ENCODE measurements at places on chromosomes 4 and X.

DNA sequence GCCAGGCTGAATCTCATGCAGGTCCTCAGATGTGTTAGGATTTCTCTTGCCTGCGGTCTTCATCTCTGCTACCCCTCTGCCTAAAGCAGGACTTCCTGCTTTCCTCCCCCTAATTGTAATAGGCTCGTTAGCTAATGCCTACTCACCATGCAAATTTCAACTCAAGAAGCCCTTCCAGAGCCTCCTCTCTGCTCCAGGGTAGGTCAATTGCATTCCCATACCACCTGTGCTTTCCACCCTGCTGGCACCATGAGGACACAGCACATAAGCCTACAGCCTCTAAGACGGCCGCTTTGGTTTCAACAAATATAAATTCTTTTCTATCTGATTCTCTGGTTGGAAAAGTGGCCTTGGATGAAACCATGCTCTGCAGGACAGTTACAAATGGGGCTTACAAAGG, 93.9 kb downstream of the QDPR start:
- DNase-seq = no peak

- DNase-seq = no peak
Measured at GRCh38 chr4:123031664-123032063, 109.3 kb upstream of the NUDT6 start.

DNA sequence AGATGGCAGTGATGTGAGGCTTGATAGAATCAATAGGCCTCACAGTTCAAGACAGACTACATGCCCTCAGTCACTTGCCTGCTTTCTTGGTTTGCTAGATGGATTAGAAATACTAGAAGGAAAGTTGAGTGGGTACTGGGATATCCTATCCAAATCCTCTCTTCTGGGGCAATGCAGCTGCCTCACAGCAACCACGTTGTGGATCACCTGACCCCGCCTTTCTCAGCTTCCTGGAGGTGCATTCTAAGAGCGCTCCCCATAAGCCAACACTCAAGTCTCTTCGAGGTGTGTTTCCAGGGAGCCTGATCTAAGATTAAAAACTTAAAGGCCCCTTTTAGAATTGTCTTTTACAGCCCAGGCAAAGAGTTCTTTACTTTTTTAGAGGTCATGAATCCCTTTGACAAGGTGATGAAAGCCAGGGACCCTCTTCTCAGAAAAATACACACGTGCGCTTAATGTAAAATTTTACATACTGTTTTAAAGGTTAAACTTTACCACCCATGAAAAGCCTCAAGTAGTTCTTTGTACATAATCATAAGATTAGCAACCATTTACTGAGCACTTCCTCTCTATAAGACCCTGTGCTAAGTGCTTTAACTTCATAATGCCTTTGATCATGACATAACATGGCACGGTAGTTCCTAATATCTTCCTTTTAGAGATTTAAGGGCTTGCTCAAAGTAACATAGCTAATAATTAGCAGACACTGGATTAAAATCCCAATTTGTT, 840 bp upstream of the RPL34 start:
- no peak for DNase-seq

- no peak for DNase-seq
Measured at GRCh38 chr4:100806988-100807387, 289.2 kb upstream of the EMCN start.

DNA sequence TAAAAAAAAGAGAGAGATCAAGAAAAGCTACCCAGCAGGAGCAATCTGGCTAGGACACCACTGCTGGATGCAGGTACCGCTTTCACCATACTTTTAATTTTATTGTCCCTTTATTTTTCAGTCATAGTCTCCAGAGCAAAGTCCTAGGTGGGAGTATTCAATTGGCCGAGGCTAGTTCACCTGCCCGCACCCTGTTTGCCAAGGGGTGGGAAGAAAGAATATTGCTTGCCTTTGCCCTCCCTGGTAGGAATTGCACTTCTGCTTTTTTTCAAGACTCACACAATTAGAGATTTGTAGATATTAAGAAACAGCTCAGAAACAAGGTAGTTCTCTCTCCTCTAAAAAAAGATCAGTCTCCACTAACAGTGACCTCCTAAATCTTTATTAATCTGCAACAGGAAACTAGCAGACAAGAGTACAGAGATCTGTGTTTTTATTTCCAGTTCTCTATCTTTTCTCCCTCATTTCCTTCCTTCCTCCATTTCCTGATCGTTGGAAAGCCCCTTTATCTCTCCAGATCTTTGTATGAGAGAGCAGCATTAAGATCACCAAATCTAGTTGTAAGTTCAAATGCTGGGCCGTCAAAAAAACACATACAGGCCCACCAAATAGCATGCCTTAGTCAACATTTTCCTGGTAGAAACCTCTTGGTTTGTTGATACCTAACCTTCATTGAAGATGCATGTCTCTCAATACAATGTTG, 9.4 kb upstream of the RPGR start:
- no peak for DNase-seq

DNA sequence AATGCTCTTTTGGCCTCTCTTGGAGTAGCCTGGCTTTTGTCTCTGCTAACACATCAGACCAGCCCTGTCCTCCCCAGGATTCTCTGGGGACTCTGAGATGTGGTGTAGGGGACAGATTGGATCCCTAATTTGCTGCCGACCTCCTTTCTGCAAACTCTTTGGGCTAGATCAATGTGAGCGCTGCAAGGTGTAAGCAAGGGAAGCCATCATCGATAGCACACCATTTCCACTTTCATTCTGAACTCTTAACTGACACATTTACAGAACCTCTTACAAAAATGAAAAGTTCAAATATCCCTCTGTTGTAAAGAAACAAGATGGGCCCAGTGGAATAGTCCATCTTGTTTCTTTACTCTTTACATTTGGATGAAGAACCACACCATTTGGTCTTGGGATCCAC, 46.6 kb downstream of the PGRMC2 start:
- no peak for DNase-seq

- DNase-seq = no peak
Measured at GRCh38 chrX:23666282-23666681, 1.0 kb upstream of the PRDX4 start.

DNA sequence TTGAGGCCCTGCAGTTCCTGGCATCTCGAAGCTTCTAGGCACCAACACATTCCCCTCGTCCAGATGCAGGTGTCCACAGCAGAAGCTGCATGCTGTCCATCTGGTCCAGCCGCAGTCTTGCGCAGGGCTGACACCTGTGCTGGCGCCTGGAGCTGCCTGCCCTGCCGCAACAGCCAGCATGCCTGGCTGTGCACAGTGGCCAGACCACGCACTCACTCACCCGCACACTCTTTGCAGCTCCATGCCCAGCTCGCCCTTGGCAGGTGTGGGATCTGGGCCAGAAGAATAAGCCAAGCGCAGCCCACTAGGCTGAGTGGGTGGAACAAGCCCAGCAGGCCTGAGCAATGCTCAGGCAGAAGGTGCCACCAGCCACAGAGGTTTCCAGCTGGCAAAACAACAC, 125.6 kb downstream of the PARM1 start:
- no peak for DNase-seq

Data from stimulated activated CD4-positive, alpha-beta T cell treated with anti-CD3 and anti-CD28 coated beads, Interleukin-15, amount 100 ng/mL, for 1 hour (primary cell).